Stimulated activated CD4-positive, alpha-beta T cell treated with anti-CD3 and anti-CD28 coated beads, Interleukin-1b, Interleukin-23, amount 100 ng/mL, for 1 hour (primary cell): ENCODE measurements at places on chromosomes 1 and 21.

- no peak for DNase-seq
Measured at GRCh38 chr1:168771104-168771630, 42.2 kb upstream of the DPT start.

DNA sequence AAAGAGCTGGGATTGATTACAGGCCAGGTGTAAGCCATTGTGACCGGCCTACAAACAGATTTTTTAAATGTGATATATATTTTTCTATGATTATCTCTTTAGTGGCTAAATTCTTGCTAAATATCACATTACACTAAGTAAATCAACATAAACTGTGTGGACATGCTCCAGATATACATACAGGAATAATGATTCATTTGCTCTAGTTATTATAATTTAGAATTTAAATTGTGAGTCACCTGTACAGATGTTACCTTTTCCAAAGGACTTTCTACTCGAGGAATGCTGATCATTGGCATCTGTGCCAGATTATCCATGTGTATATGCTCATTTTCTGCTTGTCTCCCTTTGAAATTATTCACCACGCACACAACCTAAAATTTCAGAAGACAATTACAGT lies 90.1 kb downstream of the PLPPR5 start:
- DNase-seq, result no peak

DNA sequence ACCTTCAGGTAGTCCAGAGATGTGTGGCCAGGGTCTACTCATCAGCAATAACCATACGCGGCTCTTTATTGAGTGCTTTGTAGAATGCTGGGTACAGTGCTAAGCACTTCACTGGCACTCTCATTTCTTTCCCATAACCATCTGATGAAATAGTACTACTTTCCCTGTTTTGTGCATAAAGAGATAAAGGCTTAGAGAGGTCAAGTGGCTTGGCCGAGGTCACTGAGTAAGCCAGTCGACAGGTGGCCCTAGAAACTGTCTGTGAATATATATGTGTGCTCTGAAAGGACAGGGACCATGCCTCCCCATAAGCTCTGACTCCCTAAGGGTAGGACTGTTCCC lies 52.8 kb downstream of the NENF start:
- DNase-seq, result no peak

GRCh38 chr1:22709227-22709626 lies 1.4 kb upstream of the EPHB2 start:
- DNase-seq, result no peak

- DNase-seq, result no peak
Measured at GRCh38 chr1:248627971-248628844, 6.7 kb downstream of the OR2T11 start.
